Activated CD4-positive, alpha-beta T cell treated with anti-CD3 and anti-CD28 coated beads, Interleukin-2, Interleukin-6, amounts not matched to agents 100 ng/mL and 50 ng/mL, durations not matched to agents 16 hours and 8 hours (primary cell): ENCODE measurements at places on chromosomes 6 and 20.
A peak's percentile ranks its signal among the peaks of the same experiment; 100 is the strongest.

DNA sequence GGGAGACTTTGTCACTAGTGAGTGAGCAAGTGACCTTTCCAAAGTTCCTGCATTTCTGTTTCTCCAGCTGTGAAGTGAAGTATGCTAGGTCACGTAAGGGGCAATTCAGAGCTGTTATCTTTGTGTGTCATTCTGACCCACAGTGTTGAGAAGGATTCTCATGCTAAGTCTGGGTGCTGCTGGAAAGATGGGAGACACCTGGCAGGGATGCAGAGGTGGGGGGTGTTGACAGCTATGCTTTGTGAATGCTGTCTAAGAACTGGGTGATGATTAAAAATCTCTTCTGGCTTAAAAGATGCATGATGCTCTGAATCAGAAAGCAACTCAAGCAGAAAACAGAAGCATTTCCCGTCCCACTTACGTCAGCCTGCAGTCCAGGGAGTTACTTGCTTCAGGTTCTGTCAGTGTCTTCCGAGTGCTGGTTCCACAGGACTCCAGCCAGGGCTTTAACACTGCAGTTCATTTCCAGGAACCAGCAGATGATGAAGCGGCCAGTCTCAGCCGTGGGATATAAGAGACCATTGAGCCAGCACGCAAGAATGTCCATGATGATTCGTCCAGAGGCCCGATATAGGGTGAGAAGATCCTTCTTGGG is 30.9 kb upstream of the ASXL1 start:
- DNase-seq: no peak

- DNase-seq: no peak
Observed at GRCh38 chr6:106450653-106451052, 90.1 kb downstream of the CRYBG1 start.

- DNase-seq: no peak
Observed at GRCh38 chr20:25136643-25137559, 55.0 kb upstream of the VSX1 start.

GRCh38 chr6:116101302-116101718 is 657 bp downstream of the NT5DC1 start:
- no peak for DNase-seq

- DNase-seq: no peak
Observed at GRCh38 chr6:131107151-131107550, 28.1 kb upstream of the AKAP7 start.

- DNase-seq: peak; percentile 16
Observed at GRCh38 chr20:60851826-60852704, 400.0 kb upstream of the CDH4 start.

GRCh38 chr6:2193931-2194330 is 51.5 kb downstream of the GMDS start:
- DNase-seq: no peak

GRCh38 chr6:152750694-152751093 is at the start of gene VIP:
VIP (plus strand) TSS chr6:152750797; CDS start chr6:152752178, 1,381 bp downstream.
- DNase-seq: peak; percentile 9

DNA sequence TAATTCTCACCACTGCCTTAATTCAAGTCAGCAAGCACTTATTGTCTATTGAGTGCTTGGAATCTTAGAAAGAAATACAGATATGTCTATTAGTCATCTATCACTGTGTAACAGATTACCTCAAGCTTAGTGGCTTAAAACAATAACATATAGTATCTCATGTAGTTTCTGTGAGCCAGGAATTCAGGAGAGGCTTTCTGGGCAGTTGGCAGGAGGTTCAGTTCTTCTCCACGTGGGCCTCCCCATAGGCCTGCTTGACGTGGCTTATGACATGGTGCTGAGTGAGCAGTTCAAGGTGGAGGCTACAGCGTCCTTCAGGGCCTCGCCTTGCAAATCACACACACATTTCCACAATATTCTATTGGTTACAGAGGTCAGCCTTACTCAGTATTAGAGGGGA is 69.7 kb downstream of the DTD1 start:
- DNase-seq: no peak

DNA sequence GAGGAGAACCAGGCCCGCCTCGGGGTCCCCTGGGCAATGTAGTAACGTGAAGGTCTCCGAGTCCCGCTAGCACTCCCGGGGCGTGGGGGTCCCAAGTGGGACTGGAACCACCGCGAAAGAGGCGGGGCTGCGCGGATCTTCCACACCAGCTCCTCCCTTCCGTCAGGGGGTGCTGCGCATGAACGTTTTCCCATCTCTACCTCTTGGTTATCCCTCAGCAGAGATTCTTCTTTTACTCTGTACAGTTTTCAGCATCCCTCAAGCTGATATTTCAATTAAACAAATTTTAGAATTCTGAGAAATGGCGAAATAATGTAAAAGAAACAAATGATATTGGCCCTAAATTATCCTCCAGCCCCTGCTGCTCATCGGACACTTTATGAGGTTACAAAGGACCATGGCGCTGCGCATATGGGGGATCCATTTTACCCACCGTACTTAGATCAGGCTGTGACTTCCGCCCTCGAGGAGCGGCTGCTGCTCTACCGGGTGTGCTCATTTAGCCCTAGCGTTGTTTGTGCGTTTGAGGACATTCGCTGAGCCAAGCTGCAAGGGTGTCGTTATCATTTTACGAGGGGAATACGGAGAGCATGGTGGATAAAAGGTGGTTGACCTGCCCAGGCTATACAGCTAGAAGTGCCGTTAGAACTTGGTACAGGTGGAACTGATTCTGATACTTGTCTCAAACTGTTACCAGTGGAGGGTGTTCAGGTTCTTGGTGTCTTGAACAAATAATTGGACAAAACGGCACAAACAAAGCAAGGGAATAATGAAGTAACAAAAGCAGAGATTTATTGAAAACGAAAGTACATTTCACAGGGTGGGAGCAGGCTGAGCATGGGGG is 75.2 kb upstream of the CHD6 start:
- peak; percentile 89 for DNase-seq

- DNase-seq: peak; percentile 41
Observed at GRCh38 chr6:73460056-73460455, 1.5 kb upstream of the MTO1 start.

DNA sequence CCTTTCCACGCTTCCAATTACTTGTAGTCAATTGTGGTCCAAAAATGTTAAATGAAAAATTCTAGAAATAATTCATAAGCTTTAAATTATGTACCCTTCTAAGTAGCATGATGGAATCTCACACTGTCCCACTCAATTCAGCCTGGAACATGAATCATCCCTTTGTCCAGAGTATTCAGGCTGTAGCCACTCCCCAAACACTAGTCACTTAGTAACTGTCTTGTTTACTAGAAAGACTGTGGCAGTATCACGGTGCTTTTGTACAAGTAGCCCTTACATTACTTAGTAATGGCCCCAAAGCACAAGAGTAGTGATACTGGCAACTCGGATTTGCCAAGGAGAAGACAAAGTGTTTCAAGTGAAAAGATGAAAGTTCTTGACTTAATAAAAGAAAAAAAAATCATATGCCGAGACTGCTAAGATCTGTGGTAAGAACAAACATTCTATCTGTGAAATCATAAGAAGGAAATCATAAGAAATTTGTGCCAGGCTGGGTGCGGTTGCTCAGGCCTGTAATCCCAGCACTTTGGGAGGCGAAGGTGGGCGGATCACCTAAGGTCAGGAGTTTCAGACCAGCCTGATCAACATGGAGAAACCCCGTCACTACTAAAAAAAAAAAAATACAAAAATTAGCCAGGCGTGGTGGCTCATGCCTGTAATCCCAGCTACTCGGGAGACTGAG is 168.5 kb upstream of the SIM1 start:
- no peak for DNase-seq

GRCh38 chr20:32314768-32315167 is 37.3 kb downstream of the KIF3B start:
- DNase-seq: no peak

DNA sequence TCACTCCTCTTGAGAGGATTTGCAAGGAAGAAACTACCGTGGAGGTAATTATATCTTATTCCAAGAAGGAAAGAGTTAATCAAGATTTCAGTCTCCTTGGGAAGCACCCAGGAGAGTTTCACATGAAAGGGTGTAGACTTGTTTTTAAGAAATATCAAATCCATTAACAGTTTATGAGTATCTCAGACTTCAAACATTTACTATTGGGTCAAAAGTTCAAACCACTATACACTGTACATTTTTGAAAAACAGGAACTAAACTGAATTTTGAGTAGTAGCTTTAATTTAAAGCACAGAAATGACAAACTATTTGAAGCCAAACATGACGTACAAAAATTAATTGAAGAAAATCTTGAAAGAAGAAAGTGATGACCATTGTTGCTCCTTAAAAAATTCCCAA is 164.0 kb downstream of the FOXC1 start:
- no peak for DNase-seq

DNA sequence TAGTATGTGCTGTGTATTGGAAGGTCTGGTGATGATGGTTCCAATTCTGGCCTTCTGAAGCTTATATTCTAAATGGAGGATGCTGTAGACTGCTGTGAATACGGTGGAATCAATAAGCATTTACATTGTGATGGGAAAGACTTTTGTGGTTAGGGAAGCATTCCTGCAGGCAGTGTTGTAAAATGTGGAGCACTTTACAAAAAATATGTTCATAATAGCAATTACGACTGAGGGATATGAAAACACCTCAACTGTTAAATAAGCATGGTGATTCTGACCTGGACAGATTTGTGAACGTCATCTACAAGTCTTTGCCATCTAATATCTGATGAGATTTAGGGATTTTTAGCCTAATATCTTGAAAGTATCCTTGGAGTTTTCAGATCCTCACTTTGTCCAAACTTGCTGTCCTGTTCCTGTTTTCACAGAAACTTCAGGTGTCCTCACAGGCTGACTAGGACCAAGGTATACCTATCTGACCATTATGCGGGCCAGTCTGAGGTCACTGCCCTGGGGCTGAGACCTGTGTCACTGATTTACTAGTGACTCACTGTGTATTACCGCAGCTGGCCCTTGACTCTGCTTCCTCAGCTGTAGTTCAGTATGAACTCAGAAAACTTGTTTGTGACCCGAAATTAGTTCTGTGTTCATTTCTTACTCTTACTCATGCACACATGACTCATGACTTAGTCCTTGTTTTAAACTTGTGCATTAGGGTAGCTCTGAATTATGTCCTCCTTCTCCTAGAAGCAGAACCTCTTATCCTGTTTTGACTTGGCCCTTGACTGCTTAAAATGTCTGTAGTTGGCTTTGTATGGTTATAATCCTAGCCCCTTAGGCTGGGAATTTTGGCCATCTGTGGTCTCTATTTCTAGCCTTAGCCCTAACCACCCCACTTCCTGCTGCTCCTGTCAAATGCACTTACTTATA is 343.0 kb downstream of the CDKAL1 start:
- peak; percentile 82 for DNase-seq

- no peak for DNase-seq
Observed at GRCh38 chr6:76166297-76166696, 93.8 kb upstream of the IMPG1 start.

- DNase-seq: no peak
Observed at GRCh38 chr6:2030682-2031244, 214.6 kb downstream of the GMDS start.

DNA sequence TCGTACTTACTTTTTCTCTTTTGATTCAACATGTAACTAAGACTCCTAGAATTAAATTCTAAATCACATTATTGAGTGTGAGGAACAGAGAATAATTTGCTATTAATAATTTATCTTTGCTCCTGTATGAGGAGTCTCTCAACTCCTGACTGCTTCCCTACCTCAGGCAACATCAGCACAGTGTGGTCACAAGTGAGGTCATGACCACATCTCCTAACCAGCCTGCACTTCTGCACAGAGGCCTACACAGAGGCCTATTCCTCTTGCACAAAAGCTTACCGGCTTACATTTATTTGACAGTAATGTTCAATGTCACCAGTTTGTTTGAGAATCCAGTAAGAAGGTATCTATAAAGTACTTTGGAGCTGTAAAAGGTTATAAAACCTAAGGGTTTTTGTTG is 637.4 kb upstream of the MARCKS start:
- no peak for DNase-seq

GRCh38 chr20:17884307-17885003 is 84.1 kb downstream of the SNX5 start:
- DNase-seq: no peak

DNA sequence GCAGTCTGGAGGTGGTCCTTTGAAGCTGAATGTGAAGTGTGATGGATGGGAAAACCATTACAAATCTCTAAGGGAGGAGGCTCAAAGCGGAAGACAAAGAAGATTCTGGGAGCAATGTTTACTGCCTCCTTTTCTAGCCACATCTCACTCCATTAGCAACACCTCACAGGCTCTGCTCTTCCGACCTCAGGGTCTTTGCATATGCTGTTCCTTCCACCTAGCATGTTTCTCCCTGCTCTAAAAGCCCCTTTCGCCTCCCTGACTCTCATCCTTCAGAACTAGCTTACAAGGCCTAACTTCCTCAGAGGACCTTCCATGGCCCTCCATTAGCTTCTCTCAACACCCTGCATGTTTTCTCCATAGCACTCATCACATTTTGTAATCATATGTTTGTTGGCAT is 4.6 kb upstream of the TCP11 start:
- DNase-seq: no peak

GRCh38 chr6:130629640-130630039 is 197.6 kb upstream of the SMLR1 start:
- DNase-seq: no peak

DNA sequence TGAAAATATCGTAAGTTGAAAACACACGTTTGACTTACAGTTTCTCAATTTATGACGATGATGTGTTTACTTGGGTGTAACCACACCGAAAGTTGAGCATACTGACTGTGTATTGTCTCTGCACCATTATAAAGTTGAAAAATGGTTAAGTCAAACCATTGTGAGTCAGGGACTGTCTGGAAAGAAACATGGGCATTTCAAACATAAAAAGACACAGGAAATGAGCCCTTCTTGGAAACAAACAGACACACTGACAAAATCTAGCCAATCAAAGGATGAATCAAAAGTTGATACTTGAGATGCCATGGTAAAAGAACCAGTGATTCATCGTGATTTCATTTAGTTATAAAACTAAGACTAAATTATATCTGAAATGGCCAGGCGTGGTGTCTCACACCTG is 5.3 kb downstream of the POPDC3 start:
- DNase-seq: no peak

DNA sequence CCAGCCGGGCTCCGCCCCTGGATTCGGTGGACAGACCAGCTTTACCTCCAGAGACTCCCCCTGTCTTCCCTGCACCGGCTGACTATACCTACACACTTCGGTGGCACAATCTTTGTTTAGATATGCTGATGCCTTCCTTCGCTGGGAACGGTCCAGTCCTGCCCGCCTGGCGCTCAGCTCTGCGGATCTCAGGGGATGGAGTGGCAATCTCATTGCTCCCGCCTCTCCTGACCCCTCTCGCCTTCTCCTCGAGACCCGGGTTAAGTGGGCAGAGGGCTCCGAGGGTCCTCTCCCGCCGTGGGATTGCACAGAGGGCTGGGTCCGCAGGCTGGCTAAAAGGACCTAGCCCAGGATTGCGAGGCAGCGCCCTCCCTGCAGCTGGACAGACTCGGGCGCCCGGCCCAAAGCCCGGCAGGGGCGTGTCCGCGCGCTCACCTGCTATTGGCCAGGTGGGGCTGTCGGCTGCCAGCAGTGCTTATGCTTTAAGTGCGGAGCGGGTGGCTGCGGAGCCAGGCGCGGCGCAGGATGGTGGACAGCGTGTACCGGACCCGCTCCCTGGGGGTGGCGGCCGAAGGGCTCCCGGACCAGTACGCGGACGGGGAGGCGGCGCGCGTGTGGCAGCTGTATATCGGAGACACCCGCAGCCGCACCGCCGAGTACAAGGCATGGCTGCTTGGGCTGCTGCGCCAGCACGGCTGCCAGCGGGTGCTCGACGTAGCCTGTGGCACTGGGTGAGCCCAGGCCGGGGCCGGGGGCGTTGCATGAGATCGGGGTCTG is at the start of gene GNMT:
TSS of gene GNMT (plus strand) at position 512 of the 777 bp plus-strand sequence. CDS start at position 526, 14 bp downstream.
- DNase-seq: no peak
